GM18507 (cell line): ENCODE measurements at places on chromosomes 12 and 14.

DNA sequence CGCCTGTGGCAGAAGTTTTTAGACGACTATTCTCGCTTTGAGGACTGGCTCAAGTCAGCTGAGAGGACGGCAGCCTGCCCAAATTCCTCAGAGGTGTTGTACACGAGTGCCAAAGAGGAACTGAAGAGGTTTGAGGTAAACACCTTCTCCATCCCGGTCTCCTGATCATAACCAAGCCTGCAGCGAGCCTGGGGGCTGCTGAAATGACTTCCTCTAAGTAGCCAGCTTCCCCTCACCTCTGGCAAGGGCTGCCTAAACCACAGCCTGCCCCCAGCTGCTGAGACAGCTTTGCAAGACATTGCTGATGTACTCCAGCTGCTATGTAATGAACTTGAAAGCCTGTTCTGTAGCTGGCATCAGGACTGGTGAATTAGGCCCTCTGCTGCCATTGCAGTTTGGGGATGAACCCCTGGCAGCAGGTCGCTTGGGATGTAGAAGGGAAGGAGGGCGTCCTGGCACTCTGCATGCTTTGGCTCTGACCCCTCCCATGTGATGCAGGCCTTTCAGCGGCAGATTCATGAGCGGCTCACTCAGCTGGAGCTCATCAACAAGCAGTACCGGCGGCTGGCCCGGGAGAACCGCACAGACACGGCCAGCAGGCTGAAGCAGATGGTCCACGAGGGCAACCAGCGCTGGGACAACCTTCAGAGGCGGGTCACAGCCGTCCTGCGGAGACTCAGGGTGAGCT lies 84.6 kb downstream of the ESR2 start:
- peak; percentile 25 for DNase-seq

DNA sequence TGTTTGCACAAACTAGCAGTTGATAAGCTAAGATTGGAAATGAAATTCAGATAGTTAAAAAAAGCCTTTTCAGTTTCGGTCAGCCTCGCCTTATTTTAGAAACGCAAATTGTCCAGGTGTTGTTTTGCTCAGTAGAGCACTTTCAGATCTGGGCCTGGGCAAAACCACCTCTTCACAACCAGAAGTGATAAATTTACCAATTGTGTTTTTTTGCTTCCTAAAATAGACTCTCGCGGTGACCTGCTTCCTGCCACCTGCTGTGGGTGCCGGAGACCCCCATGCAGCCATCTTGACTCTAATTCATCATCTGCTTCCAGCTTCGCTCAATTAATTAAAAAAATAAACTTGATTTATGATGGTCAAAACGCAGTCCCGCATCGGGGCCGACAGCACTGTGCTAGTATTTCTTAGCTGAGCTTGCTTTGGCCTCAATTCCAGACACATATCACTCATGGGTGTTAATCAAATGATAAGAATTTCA lies 335.6 kb downstream of the TMEM121 start:
- DNase-seq = peak; percentile 58

GRCh38 chr14:100132161-100132902 lies 27.1 kb downstream of the DEGS2 start:
- DNase-seq = no peak

- DNase-seq = no peak
Measured at GRCh38 chr12:104048811-104049210, 1.2 kb downstream of the GLT8D2 start.

DNA sequence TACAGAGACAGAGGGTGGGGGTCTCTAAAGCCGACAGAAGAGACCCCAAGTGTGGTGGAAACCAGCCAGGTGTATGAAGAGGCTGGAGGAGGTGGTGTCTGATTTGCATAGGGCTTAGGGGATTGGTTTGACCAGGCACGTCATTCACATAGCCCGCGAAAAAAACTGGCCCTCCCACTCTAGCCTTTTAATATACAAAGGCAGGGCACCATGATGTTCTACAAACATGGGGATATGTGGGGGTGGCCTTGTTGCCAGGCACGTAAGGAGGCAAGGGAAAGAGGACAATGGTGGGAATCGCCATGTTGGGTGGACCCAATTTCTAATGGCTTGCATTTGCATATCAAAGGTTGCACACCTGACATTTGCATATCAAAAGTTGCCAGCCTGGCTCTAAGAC lies 13.2 kb downstream of the LALBA start:
- no peak for DNase-seq

DNA sequence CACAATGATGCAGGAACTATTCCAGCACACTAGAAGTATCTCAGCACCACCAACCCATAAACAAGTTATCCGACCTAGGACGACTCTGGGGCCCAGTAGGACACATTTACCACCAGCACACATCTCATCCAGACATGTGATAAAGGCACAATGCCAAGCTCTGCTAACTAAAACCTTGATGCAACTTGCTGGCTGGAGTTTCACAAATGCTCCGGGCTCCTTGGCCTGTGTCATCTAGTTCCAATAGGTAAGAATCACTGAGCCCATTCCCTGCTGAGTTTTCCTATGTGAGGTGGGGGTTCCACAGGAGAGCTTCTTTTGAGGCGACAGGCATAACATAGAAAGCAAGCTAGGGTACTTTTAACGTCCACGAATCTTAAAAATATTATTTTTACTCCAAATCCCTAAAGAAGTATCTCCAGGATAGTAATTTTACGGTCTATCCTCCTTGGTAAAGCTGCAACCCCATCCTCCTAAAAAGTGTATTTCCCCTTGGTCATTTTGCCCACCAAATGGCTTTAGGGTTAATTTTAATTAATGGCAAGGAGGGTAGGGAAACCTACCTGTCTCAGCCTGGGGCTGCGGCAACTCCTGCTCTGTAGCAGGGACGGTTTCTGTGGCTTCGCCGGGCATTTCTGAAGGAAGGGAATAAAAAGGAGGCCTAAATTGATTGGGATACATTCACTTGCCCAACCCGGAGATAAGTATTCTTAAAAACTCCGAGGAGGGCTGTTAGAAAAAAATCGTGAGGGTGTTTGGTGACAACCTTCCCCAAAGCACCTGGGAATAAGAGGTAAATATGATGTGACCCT lies 1.0 kb downstream of the NACA start:
- DNase-seq = no peak

DNA sequence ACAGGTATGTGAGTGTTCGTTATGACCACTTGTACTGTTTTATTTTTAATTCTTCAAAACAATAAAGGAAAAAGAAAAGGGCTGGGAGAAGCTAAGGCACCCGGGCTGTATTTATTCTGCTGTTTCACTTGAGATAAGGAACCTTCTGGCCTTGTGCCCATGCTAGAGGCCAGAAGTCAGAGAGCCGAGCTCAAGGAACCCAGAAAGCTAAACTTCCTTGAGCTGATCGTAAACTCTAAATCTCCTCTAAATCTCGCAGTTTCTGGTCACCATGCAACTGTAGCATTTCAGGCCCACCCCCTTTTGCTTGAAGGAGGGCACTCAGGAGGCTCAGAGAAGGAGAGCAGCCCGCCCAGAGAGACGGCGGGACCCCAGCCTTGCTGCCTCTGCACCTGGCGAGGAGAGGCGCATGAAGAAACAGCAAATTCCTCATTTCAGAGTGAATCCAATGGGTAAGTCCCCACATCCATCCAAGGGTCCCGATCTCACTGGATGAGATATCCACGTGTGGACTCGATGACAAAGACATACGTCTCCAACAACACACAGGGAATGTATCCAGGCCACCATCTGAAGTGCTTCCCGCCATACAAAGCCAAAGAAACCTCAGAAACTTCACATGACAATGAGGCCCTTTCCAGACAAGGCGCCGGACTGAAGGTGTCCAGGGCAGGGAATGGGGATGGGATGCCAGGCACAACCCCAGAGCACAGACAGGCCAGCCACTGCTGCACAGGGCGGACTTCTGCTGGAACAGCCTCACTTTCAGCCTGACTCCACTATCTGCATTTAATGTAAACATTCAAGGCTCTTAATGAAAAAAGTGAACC lies 14.6 kb downstream of the CCDC88C start:
- no peak for DNase-seq

- DNase-seq = no peak
Measured at GRCh38 chr12:98296462-98297079, 218.8 kb upstream of the TMPO start.

- no peak for DNase-seq
Measured at GRCh38 chr14:32195636-32196035, 6.2 kb upstream of the RNU6-7 start.

DNA sequence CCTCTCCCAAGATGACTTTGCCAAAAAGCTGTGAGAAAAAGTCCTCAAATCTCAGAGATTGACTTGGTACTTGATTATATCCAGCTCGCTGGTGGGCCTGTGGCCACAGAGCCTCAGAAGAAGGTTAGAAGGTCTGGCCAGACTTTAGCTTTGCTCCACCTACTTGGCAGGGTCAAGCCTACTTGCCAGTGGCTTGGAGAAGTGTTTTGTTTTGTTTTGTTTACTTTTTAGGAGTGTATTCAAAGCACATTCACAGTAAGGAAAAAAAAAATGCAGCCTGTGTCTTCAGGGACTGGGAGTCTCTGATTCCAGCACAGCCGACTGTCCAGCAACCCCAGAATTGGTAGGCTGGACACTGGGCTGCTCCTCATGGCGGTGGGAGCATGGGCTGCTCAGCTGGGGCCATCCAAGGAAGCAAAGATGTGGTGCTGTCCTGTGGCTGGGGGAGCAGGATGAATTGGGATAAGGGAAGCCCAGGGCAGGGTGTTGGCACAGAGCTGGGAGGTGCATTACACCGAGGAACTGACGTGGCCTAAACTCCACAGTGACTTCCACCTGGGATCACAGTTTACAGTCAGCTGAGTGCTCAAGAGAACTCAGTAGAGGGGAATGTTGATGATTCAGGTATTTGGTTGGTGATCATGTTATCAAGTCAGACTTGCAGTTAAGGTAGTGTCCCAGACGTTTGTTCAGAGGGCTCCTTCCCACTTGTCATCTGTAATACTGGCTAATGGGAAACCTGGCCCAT lies 73.5 kb downstream of the PPP2R5C start:
- no peak for DNase-seq

DNA sequence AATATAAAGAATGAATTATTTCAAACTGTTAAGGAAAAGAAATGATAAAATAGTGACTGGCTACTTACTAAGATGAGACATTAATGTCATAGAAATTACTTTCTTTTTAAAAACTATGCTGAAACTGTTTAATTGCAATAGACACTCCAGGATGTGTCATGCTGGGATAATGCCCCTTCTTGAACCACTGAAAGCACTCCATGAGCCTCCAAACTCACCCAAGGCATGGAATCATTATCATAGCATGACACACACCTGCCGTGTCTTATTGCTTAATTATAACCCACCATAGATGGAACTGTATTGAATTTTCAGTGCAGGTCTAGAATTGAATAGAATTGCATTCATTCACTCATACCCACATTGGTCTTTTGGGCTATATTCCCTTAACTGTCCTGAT lies 4.3 kb downstream of the MBIP start:
- DNase-seq = no peak

- no peak for DNase-seq
Measured at GRCh38 chr12:68350753-68351152, 18.6 kb upstream of the MDM1 start.

DNA sequence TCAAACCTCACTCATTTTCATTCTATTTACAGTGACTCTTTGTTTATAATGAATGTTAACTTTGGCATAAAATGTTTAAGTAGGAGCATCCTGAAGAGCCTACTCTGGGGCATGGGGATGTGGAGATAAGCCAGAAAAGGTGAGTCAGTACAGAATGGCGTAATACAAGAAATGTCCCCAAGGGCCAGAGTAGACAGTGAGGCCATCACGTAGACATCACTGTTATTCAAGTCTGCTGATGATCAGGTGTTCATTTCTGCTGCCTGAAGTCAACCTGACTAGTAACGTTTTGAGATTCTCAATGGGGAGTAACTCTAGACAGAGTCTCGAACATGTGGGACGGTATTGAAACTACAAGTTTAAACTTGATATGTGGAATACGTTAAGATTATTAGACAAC lies 47.6 kb upstream of the PKP2 start:
- no peak for DNase-seq

- no peak for DNase-seq
Measured at GRCh38 chr12:46454981-46455380, 82.4 kb upstream of the SLC38A2 start.

- DNase-seq = no peak
Measured at GRCh38 chr14:51726166-51726899, 74.6 kb downstream of the FRMD6 start.

- no peak for DNase-seq
Measured at GRCh38 chr14:106508216-106508615, 981.8 kb downstream of the TMEM121 start.

DNA sequence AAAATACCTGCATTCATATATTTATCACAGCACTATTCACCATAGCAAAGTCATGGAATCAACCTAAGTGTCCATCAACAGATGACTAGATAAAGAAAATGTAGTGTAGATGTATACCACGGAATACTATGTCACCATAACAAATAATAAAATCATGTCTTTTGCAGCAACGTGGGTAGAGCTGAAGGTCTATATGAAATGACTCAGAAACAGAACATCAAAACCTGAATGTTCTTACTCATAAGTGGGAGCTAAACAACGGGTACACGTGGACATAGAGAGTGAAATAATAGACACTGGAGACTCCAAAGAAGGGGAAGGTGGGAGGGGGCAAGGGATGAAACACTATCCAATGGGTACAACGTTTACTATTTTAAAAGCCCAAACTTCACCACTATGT lies 37.9 kb downstream of the SLC38A1 start:
- DNase-seq = no peak

- no peak for DNase-seq
Measured at GRCh38 chr12:22459838-22460490, 84.4 kb downstream of the C2CD5 start.

DNA sequence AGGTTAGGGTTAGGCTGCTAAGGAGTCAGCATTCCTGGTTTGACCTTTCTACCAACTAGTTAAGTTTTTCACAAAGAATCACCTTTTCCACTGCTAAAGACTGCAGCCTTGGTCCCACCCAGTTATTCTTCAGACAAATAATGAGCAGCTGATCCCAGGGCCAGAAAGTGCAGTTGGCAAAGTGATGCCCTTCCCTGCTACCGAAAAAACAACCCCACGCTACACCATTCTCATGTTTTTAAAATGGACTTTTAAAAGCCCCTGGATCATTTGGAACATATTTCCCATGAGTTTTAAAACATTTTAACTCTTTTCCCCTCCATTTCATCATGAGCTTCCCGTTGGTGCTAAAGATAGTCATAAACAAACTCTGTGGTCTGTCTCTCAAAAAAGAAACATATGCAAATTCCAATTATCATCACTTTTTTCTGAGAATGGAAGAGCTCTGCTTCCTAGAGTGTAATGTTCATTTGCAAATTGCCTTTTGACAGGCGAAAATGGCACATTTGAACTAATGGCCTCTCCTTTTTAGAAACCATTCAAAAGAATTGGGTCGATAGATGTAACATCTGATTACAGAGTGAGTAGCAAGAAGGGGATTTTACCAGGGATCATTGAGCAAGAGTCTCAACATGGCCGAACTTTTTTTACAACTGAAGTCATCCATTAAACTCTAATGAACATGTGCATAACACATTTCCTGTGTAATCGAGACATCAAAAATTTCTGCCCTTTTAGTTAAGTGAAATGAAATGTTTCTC lies 129.3 kb upstream of the RAP1B start:
- DNase-seq = no peak
